ENCODE measurements at places on chromosomes 2 and 18.

DNA sequence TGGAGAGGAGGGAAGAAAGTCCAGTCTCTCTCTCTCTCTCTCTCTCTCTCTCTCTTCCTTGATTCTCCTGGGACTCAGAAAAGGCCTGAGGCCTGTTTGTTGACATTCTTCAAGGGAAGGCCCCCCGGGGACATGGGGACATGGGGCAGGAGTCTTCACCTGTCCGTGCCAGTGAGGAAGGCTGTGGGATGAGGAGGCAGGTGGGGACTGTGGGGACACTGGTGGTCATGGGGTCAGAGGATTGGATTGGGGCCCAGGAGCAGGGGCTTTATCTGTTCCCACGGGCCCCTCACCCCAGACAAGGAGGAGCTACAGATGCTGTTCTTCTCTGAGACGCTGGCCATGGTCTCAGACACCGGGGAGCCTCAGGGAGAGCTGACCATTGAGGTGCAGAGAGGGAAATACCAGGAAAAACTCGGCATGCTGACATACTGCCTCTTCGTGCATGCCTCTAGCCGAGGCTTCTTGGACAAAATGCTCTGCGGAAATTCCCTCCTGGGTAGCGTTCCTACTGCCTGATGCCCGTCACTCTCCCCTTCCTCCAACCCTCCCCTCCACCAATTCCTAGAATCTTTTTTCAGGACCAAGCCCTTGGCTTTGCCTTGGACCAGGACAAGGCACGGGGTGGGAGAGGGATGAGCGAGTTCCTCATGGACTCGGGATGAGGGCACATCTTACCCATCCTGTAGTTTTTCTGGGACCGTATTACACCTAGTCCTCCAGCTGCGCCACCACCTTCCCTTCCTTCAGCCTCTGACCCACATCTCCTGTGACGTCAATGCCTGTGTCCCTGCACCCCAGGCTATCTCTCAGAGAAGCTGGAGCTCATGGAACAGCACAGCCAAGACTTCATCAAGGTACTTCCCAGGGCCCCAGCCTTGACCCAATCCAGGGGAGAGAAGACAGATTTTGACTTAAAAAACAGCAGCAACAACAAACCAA lies 850 bp downstream of the CATIP start:
- DNase-seq, result no peak

- DNase-seq, result no peak
Measured at GRCh38 chr2:227222292-227222691, 57.9 kb downstream of the COL4A3 start.

- peak; percentile 12 for DNase-seq
Measured at GRCh38 chr2:37982147-37982582, 57.1 kb downstream of the RMDN2 start.

DNA sequence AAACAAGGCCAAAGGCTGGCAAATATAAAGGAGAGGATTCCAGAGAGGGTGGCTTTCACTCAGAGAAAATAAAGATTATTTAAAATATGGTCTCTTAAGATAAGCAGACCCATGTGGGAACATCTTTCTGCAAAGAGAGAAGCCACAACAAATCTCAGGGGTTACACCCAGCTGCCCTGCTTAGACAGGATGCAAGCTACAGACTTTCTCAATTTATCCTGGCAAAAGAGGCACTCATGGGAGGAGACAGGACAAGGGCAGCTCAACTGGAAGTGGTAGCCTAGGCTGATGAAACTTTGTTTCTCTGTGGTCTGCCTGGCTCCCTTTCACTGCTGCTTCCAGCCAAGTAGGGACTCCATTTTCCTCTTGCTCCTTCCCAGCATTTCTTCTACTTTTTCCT lies 25.9 kb upstream of the SULT1C4 start:
- no peak for DNase-seq

DNA sequence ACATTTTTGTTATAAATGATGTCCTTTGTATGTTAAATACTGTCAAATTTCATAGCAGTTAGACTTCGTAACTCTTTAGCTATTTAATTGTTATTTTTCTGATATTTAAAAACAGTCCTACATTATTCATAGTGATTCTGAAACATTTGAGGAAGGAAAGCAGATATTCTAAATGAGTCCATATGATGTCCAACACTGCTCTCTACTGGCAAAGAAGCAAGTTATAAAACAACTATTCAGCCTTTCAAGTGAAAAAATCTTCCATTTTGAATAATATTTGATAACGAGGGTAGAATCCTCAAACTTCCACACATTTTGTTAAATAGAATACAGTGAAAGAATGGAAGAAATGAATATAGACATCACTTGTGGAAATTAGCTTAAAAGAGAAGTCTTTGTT lies 220.8 kb downstream of the GULP1 start:
- no peak for DNase-seq

DNA sequence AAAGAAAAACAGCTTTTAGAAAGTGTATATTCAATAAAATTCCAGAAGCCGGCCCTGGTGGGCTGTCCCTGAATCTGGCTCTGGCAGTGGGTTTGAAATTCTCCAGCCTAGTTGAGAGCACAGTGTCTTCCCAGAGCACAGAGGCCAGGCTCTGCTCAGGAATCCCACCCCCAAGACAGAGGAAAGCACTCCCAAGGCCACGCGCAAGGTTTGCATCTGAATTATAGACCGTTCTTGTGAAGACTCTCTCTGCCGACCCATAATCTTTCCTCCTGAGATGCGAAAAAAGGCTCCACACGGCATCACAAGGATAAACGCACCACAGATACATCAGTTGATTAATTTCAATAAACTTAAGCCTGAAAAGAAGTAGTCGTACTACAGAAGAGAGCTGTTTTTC lies 342.2 kb downstream of the CMPK2 start:
- DNase-seq, result no peak

GRCh38 chr2:9897331-9897737 lies 54.1 kb downstream of the TAF1B start:
- DNase-seq, result peak; percentile 78

- no peak for DNase-seq
Measured at GRCh38 chr18:51654488-51655326, 457.2 kb upstream of the MEX3C start.

- DNase-seq, result no peak
Measured at GRCh38 chr2:68108120-68108519, 45.3 kb upstream of the C1D start.

GRCh38 chr2:71064754-71065621 lies 3.5 kb upstream of the NAGK start:
- no peak for DNase-seq

Data from GM04503 (cell line).